Fibroblast of lung (primary cell): ENCODE measurements at places on chromosomes 5 and 9. TPM values are rescaled to one million over a fixed set of nuclear protein-coding genes. Genes with fewer than 3 reads are reported as not detected.

SLC23A1 gene
- total RNA-seq = not detected in 2 replicates

FSD1L gene
- 3.6 and 6.1 TPM in 2 replicates for total RNA-seq

STXBP1 gene
- total RNA-seq = 19.8 and 36.0 TPM in 2 replicates

PCDHA11 gene
- 0.51 and 0.66 TPM in 2 replicates for total RNA-seq

LCN15 gene
- not detected in 2 replicates for total RNA-seq

FBXW11 gene
- total RNA-seq = 96.3 and 113 TPM in 2 replicates

ZDHHC11 gene
- 2.5 and 2.6 TPM in 2 replicates for total RNA-seq

NEURL1B gene
- 2.6 and 6.1 TPM in 2 replicates for total RNA-seq

ZFP2 gene
- 1.5 and 2.8 TPM in 2 replicates for total RNA-seq

GOLGA2 gene
- 96.0 and 118 TPM in 2 replicates for total RNA-seq

SHISAL2B gene
- total RNA-seq = not detected in 2 replicates

NME5 gene
- total RNA-seq = 2.5 and 3.3 TPM in 2 replicates

PCDHA1 gene
- under 0.01 TPM in 2 replicates for total RNA-seq

CCL27 gene
- total RNA-seq = 0.26 TPM in 1 of 2 replicates, not detected in the other

PCDHGB6 gene
- 3.9 and 4.3 TPM in 2 replicates for total RNA-seq

COL27A1 gene
- total RNA-seq = 3.6 and 5.4 TPM in 2 replicates

TTC23L gene
- 0.26 and 0.33 TPM in 2 replicates for total RNA-seq

KIAA1958 gene
- 2.1 and 3.0 TPM in 2 replicates for total RNA-seq

SURF6 gene
- 6.7 and 8.3 TPM in 2 replicates for total RNA-seq

AJM1 gene
- 1.7 and 1.8 TPM in 2 replicates for total RNA-seq

PKD2L2 gene
- 0.26 TPM in 1 of 2 replicates, not detected in the other for total RNA-seq

LAMC3 gene
- total RNA-seq = under 0.01 and 0.17 TPM in 2 replicates

MLLT3 gene
- total RNA-seq = 36.5 and 43.8 TPM in 2 replicates

WDR38 gene
- total RNA-seq = not detected in 2 replicates

PALM2AKAP2 gene
- total RNA-seq = 6.9 and 9.9 TPM in 2 replicates

INSL6 gene
- not detected in 2 replicates for total RNA-seq

DRD1 gene
- 2.0 and 2.6 TPM in 2 replicates for total RNA-seq

GKAP1 gene
- total RNA-seq = 2.6 TPM in 2 replicates

SPINK13 gene
- total RNA-seq = not detected in 2 replicates

PCDH1 gene
- 0.66 and 2.3 TPM in 2 replicates for total RNA-seq

ITGA1 gene
- 12.1 and 12.6 TPM in 2 replicates for total RNA-seq

IFNA1 gene
- not detected in 2 replicates for total RNA-seq

IQGAP2 gene
- 7.9 and 8.5 TPM in 2 replicates for total RNA-seq

IFNK gene
- not detected in 2 replicates for total RNA-seq

IL4 gene
- total RNA-seq = not detected in 2 replicates

THBS4 gene
- 1.5 and 2.3 TPM in 2 replicates for total RNA-seq

LCN2 gene
- total RNA-seq = not detected in 2 replicates

PCDHGA5 gene
- total RNA-seq = 1.5 and 2.6 TPM in 2 replicates

UGT3A2 gene
- not detected in 2 replicates for total RNA-seq

CHD1 gene
- 48.0 and 48.4 TPM in 2 replicates for total RNA-seq

SPATA24 gene
- total RNA-seq = 6.4 and 7.4 TPM in 2 replicates

ISCA1 gene
- 19.2 and 22.6 TPM in 2 replicates for total RNA-seq

SPATA31E1 gene
- not detected in 2 replicates for total RNA-seq

EMB gene
- total RNA-seq = 2.6 and 11.6 TPM in 2 replicates
